Activated CD4-positive, alpha-beta T cell treated with anti-CD3 and anti-CD28 coated beads, Interleukin-2, amount 50 U/mL, for 16 hours (primary cell): ENCODE measurements at places on chromosomes 2 and 18.
A peak's percentile ranks its signal among the peaks of the same experiment; 100 is the strongest.

- peak; percentile 87 for DNase-seq
These were observed 32.9 kb downstream of the CD28 start for GRCh38 chr2:203739351-203739750.

GRCh38 chr2:64455545-64455944, 1.6 kb downstream of the LGALSL start:
- no peak for DNase-seq

GRCh38 chr2:189109921-189110397, 69.6 kb downstream of the COL5A2 start:
- DNase-seq = no peak

DNA sequence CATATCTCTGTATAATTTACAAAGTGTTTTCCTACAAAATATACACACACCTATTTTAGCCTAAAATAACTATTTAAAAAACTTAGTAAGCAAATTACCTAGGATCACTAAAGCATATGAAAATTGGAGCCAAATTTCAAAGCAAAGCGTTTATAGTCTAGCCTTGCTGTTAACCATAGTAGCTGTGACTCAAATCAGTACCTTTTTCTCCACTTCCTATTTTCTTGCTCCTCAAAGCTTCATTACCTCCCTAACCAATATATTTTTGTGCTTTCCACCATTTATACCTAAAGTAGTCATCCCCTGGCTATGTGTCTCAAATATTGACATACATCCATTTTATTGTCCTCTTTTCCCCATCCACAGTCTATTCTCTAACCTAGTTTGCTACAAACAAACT, 73.1 kb downstream of the ERBB4 start:
- DNase-seq = no peak

- no peak for DNase-seq
These were observed 14.7 kb downstream of the LAMA3 start for GRCh38 chr18:23703987-23704384.

DNA sequence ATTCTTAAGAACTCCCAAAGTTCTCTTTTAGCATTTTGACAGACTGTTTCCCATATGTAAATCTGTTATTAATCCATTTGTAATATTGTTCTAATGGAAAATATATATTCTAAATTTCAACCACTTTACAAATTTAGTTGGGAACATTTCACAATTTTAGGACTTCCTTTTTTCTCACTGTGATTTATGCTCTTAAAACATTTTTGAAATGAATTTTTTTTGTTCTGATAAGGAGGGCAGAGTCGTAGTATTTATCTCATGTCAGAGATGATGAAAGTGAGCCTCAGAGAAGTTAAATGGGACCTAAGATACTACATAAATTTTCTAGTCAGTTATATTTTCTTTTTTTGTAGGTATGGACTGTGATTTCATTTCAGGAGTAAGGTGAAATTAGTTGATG, 26.6 kb downstream of the RASGRP3 start:
- DNase-seq = no peak

DNA sequence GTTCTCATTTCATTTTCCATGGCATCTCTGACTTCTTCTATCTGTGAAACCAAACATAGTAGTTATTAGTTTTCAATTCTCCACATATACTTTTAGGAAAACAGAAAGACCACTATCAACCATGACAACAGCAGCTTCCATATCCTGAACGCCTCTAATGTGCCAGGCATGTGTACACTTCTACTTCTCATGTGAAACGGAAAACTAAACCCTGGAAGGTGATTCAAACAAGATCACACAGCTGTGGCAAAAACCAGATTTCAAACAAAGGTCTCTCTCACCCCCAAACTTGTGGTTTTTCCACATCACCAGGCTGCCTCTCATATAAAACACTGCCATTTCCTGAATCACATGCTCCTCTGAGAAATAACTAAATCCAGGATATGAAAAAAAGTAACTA, 41.8 kb downstream of the PTCD3 start:
- DNase-seq = peak; percentile 9

DNA sequence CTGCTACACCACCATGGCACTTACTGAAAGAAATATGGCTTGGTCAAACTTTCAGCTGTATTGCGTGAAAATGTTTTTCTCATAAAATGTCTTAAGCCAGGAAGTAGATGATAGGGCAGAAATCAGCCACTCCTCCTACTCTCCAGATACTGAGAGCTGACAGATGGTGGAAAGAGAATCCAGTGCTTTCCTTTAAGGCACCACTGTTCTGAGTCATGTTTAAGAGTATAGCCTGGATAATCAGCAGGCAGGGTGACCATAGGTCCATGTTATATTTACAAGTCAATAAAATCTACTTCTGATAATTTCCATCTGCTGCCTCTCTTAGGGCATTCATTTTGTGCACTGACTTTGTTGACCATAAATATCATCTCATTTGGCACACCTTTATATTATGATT, 21.9 kb downstream of the ARPC2 start:
- DNase-seq = no peak

- DNase-seq = no peak
These were observed 4.9 kb downstream of the TUBB6 start for GRCh38 chr18:12312976-12313375.

DNA sequence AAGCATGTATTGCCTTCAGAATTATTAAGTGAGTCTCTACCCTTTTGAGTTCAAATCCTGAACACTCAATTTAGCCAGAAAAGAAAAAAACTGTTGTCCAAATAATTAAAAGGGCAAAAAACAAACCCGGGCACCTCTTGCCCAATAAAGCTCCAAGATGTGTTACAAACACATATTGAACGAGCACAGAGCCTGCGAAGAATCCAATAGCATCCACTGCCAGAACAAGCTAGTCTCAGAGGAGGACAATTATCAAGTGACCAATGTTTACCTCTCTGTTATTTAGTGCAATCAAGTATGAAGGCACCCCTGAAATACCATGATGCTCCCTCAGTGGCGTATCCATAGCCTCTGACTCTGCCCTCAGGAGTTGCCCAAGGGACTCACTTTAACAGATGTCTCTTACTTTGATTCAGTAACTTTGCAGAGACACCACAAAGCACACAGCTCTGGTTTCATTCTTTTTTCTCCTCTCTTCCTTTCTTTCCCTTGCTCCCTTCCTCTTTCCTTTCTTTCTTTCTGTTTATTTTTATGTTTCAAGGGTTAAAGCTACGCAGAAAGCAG, 93.5 kb upstream of the SPATS2L start:
- no peak for DNase-seq

DNA sequence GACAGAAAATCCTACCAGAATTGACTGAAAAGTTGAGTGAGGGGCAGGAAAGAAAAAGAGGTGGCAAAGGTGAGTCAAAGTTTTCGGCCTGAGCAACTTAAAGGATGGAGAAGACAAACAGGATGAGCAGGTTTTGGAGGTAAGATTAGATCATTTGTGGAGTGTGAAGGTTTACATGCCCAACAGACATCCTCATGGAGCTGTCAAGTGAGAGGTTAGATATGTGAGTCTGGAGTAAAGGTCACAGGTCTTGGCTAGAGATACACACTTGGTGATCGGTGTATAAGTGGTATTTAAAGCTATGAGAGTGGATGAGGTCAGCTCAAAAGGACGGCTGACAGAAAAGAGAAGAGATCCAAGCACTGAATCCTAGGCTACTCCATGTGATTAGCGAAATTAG, 11.1 kb upstream of the MYL12A start:
- no peak for DNase-seq

GRCh38 chr18:44946529-44947113, 265.9 kb downstream of the SETBP1 start:
- no peak for DNase-seq

GRCh38 chr2:231925303-231926179, 655 bp downstream of the NPPC start:
- peak; percentile 71 for DNase-seq

GRCh38 chr18:2395427-2396161, 175.7 kb downstream of the METTL4 start:
- DNase-seq = no peak

DNA sequence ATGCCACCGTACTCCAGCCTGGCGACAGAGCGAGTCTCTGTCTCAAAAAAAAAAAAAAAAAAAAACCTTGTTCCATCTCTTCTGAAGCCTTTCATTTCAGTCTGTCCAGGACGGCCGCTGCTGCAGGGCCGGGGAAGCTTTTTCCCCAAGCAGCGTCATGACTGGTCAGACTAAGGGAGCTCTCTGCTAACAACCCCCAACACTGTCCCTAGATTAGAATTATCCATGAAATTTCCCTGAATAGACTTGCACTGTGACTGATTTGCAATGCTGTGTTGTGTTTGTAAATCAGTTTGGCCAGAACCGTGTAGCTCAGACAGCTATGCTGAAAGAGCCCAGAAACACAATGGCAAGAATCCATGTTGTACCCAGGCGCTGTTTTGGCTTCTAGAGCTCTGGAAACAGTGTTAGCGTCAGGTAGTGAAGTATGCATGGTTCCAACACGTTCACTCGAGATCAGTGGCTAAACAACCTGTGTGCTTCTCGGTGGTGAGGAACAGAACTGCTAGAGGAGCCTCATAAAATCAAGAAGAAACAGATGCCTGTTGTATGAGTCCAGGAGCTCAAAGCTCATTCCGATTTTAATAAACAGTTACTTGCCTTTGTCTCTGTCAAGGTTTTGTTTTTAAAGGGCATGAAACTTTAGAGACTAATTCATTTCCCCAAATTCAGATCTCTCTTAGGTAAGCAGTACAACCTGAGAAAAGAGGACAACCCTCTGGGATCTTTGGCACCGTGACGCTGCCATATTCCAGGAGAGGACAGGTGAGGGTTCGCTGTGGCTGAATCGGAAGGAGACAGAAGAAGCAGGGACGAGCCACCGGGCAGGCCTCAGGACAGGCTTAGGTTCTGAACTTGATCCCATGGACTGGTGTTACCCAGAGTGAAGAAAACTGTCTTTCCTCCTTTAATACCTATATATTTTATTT, 43.5 kb downstream of the GORASP2 start:
- DNase-seq = no peak

DNA sequence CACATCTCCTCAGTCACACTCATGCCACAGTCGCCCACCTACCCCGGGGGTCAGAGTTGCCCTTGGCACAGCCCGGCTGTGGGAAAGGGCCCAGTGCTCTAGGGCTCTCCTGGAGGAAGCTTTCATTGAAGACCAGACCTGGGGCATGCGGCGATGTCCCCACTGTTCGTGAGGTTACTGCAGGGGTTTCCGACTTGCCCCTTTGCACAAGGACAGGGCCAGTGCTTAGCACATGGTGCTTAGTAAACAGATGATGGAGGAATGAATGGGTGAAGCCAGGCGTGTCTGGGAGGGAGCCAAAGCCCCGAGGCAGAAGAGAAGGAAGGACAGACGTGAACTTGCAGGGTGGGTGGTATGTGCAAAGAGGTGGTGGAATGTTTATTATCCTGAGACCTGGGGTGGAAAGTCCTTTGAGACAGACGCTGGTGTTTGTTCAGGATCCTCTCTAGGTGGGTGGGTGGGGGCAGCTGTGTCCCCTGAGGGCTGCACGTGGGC, 205.9 kb upstream of the ARL4C start:
- no peak for DNase-seq

DNA sequence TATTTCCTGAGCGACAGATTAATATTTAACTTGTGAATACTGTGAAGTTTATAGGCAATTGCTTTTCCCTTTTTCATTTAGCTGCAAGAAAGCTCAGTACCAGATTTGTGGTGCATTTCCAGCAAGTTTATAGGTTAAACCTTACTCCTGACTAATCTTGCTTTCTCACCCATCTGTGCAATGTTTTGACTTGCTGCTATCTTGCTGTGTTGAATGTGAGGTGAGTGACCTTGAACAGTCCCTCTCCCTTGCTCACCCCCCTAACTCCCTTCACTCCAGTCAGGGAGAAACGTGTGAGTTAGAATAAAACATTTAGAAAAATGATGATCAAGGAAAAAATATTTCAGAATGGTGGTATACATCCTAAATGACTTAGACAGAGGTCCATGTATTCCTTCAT, 39.8 kb upstream of the PARD3B start:
- no peak for DNase-seq

- no peak for DNase-seq
These were observed 229.5 kb upstream of the COPS8 start for GRCh38 chr2:236855866-236856847.

DNA sequence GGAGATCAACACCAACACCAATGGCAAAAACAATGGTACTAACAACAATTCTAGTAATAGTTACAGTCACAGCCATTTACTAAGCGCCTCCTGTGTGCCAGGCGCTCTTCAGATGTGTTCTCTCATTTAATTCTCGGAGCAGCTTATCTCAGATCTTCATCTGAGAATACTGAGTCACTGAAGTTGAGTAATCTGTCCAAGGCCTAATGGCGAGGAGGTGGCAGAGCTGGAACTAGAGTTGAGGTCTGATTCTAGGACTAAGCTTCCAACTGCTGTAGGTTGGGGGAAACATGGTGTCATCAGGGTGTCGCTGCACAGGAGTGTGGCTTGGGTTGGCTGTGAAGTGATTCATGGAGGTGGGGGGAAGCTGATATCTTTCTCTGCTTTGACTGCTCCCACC, 156.1 kb downstream of the DYSF start:
- DNase-seq = no peak
